ENCODE measurements at places on chromosomes 1 and 21.

DNA sequence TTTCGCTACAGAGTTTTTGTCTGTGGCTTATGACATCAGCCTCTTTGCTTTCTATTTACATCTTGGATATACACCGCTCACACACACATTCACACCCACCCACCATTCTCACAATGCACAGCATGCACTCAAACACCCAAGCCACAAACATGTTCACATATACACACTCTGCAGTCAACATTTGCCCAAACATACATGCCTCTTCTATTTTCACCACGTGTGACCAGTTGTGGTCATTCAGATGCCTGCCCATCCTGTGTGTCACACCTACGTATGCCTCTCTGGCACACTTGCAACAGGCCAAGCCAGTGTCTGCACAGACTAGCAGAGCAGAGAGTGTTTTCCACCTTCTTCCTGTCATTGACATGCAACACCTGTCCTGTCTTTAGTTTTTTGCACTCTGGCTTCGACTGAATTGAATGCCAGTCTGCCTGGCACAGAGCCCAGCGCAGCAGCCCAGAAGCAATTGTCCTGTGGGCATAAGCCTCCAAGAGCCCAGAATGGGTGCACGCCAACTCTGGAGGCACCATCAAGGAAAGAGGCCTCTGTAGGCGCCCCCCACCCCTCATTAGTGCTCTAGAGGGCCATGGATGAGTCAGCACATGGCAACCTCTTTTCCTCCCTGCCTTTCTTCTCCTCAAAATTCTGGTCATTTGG is 37.7 kb upstream of the LRRN2 start:
- no peak for DNase-seq

DNA sequence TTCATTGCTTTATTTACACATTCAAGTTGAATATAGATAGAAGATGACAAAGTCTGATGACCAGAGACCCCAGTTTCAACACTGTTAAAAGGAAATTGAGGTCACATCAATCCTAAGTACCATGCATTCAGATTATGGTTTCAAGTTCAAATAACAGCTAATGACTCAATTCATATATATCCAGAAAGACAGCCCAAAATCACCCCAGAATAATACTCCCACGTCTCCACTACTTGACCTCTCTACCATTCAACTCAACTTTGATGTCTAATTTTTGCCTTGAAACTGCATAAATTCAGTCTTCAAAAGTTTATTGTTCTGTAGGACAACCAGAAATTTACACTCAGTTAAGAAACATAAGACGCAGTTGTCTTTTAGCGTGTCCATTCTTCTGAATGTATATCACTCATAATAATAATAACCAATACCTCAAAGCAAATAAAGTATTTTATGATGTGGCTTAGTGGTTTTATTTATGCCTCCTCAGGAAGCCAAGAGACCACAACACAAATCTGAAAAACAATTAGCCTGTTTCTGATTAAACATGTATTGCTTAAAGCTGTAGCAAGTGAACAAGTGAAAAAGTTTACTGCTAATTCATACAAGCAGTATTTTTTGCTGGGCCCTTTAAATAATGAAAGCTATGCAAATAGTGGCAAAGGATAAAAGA is 569.0 kb downstream of the LTN1 start:
- DNase-seq = no peak

DNA sequence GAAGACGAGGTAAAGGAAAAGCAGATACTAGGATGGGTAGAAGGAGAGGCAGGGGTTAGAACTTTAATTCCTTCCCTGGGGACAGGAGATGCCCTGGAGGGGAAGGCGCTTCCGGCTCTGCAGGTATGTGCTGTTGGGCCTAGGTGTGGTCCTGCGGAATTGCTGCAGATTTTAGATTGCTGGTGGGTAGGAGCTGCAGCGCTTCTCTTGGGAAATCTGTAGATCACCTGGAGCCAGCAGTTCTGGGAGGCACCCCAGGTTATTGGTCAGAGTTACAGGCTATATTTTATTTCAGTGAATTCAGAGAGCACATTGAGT is 1.1 kb downstream of the MGST3 start:
- DNase-seq = no peak

DNA sequence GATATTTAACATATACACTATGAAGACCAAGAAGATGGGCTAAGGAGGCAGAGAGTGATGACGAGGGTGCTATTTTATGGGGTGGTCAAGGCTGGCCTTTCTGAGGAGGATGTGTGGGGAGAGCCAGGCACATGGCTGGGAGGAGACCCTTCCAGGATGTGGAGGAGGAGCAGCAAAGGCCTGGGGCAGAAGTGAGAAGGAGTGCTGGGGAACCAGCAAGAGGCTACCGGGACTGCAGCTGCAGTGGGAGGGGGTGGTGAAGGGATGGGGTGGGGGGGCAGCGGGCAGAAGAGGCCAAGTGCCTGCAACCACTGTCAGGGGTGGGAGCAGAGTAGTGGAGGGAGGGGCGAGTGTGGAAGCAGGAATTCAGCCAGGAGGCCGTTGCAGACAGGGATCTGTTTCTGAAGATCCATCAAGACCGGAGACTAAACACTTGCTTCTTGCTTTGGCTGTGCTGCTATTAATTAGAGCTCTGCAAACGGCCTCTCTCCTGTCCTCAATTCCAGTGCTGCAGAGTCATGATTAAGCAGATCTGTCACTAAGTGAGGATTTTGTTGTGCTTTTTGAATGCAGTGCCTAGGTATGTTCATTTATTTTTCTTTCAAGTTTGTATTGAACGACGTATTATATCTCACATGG is 89.9 kb downstream of the IER5 start:
- DNase-seq = no peak

DNA sequence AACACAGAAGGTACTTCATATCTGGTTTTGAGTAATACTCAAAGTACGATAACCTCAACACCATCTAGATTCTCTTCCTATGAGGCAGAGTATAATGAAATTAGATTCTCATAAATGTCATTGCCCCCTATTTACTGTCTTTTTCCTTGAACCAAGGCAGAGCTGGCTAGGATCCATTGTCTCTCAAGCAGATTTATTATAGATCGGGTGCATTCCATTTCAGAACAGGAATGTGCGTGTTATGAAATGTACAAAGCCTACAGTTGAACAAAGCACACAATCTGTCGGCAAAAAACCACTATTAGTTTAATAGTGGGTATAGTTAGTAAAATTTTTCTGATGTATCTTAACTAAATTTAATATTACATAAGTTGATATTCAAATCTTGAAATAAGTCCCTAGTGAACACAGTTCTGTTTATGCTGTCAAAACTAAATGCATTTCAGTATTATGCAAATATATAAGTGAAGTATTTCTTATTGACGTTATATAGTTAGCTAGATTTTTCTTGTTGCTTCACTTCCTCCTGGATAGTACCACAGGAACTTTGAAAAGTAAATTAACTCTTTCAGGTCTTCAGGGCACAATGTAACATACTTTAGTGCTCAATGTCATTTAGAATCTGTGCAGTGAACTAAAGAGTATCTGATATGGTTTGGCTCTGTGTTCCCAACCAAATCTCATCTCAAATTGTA is 92.1 kb downstream of the DDAH1 start:
- DNase-seq = no peak

- DNase-seq = no peak
Observed at GRCh38 chr1:24490101-24490781, 12.4 kb upstream of the RCAN3 start.

DNA sequence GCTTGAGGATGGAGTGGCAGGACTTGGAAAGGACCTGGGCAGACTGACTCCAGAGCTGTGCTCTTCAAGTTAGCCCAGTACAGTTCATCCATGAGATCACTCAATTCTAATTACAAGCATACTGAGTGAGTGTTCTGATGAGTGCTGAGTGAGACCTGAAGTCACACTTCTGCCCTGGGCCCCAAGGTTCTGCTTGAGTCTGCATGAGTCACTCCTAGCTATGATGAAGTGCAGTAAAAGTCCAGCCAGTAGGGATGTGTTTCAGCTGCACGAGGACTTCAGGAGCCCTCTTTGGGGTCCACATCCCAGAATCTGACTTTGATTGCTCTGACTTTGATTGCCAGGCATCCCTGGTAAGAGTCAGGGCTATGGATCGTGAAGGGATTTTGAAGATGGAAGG is 35.8 kb downstream of the PLEKHA6 start:
- no peak for DNase-seq

DNA sequence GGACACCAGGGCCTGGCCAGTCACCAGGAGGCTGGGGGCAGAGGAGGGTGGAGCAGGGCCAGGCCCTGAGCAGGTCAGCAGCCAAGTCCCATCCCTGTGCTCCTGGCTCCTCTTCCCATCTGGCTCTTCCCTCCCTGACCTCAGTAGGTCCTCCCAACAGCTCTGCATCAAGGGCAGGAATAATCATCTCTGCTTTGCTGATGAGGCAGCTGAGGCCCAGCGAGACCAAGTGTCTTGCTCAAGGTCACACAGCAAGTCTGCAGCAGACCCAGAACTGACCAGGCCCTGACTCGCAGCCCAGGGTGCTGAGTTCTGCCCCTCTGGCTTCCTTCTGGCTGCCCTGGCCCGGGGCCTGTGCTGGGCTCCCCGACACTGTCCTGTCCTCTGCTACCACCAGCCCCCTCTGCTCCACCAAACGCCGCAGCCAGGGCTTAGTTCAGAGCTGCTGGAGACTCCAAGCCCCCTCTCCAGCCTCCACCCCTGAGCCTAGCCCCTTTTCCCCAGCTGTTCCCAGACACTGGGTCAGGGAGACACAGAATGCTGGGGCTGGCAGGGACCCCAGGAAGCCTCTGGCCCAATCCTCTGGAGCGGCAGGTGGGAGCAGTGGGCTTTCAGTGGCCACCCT is 224.9 kb downstream of the PTPRU start:
- DNase-seq = no peak

DNA sequence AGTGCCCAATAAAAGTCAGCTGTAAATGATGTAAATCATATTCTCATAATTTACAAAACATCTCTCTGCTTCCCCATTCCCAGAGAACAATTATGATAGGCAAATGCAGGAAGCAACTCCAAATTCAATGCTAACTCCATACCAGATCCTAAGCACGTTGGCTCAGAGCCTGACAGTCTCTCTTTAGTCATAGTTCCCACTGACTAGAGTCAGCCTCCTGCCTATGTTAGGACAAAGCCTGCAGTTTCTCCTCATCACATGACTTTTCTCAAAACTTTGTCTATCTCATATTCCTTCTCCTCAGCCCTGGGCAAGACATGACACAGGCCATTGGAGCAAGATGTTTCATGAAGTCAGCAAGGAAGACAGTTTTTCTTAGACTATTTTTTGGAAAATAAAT is 101.5 kb upstream of the COL24A1 start:
- DNase-seq = no peak

GRCh38 chr1:6638226-6638625 is 13.6 kb downstream of the THAP3 start:
- no peak for DNase-seq

- DNase-seq = no peak
Observed at GRCh38 chr1:214445199-214445598, 106.2 kb downstream of the PTPN14 start.

DNA sequence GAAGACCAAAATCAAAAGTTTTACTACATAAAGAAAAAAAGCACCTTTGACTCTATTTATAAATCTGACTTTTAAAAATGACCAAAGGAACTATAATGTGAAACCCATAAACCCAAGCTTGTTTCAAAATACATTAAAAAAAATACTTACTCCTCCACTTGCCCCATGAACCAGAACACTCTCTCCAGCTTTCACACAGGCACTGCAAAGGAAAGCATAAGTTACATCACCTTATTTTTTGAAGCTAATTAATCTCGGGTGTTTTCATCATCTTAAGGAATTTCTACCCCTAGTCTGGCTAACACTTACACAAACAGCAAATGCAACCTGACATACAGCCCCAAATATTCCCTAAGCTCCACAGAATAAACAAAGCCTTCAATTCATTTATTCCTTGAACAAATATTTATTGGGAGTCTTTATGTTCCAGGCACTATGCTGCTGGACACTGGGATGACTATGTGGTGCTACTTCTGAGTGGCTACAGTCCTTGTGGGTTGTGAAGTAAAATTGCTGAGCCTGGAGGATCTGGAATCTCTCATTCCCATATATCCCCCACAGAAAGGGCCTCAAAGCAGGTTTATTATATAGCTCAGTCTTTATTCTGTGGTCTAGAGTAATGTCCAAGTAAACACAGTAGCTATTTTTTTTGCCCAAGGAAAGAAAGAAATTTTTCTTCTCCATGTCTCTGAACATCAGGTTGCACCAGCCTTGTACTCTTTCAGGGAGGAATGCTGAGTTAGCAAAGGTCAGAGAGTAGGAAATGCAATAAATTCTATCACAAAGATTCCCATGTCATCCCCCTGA is 18.2 kb downstream of the CRYZ start:
- DNase-seq = no peak

GRCh38 chr21:43987509-43987908 is 24.6 kb upstream of the TRAPPC10 start:
- no peak for DNase-seq

GRCh38 chr1:211734359-211734758 is 58.9 kb upstream of the NEK2 start:
- DNase-seq = no peak

GRCh38 chr1:9297831-9298230 is 5.1 kb downstream of the SPSB1 start:
- DNase-seq = no peak

- peak; percentile 54 for DNase-seq
Observed at GRCh38 chr1:231420959-231421545, 1.0 kb downstream of the EGLN1 start.

DNA sequence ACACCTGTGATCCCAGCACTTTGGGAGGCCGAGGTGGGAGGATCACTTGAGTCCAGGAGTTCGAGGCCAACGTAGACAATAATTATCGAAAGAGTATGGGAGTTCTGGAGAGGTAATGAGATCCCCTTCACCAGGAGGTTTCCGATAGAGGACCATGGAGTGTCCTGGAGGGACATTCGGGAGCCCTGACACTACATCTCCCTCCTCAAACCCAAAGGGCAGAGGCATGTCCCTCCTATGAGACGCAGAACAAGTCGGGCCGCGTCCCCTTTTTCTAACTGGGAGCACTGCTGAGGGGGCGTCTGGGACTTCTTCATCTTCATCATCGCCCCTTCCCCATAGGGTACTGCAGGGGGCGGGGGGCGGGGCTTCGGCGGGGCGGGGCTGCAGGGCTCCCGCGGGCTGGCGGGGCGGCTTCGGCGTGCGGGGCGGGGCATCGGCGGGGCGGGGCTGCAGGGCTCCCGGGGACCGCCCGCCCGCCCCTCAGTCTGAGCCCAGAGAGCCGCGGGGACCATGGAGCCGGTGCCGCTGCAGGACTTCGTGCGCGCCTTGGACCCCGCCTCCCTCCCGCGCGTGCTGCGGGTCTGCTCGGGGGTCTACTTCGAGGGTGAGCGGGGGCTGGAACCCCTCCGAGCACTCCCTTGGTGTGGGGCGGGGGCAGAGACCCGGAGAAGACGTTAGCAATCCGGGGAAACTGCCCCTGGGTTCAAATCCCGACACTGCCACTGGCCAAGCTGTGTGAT is at the start of gene THEMIS2:
Gene THEMIS2 (plus strand): TSS at position 486 of the 743 bp plus-strand sequence. CDS start 28 bp downstream, at position 514.
- peak; percentile 64 for DNase-seq

GRCh38 chr1:16924216-16924918 is 2.6 kb downstream of the CROCC start:
- DNase-seq = no peak
